Neuronal stem cell (in vitro differentiated cells): ENCODE measurements at places on chromosomes 5 and 9.
A peak's percentile ranks its signal among the peaks of the same experiment; 100 is the strongest.

DNA sequence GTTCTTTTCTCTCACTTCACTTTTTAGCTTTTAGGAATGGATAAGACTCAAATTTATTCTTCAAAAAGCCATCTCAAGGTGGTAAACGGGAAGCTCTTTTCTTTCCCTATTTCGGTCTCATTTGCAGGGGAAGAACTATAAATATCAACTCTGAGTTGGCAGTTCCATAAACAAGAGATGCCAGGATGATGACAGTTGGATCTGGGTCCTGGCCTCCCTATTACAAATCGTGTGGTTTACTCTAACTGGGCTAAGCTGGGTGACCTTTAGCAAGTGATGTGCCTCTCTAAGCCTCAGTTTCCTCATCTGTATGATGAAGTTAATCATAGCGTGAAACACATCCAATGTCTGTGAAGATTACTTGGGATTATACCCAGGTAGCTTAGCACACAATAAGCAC is 44.2 kb downstream of the TLE4 start:
- no peak for DNase-seq

DNA sequence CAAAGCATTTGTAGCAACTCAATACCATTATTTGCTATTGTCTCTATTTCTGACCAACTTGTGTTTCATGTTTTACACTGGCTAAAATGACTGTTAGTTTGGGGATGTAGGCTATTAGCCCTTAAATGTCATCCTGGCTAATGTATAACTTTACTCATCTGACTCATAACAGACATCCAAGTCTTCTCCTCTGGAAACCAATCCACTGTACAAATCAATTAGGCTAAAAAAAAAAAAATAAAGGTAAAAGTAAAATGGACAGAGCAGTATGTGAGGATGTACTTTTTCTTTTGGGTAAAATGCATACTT is 20.6 kb downstream of the MEGF9 start:
- no peak for DNase-seq

GRCh38 chr5:174572591-174572990 is 151.8 kb upstream of the MSX2 start:
- no peak for DNase-seq

DNA sequence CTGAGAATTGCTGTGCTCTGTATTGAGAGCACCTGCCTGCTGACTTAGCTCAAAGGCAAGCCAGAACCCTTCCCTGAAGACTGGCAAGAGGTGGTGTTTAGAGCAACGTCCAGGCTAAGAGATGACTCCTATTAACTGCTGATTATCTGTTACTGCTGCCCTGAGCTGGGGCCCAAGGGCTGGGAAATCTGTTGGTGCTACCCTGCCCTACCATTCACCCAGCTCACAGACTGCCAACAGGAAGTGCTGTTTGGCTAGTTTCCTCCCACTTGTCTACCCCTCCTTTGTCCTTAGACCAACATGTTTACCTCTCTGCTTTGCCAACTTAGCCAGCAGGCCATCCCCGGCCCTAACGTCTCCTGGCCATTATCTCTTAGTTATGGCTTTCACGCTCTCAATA is 6.9 kb downstream of the RAB24 start:
- DNase-seq, result no peak

DNA sequence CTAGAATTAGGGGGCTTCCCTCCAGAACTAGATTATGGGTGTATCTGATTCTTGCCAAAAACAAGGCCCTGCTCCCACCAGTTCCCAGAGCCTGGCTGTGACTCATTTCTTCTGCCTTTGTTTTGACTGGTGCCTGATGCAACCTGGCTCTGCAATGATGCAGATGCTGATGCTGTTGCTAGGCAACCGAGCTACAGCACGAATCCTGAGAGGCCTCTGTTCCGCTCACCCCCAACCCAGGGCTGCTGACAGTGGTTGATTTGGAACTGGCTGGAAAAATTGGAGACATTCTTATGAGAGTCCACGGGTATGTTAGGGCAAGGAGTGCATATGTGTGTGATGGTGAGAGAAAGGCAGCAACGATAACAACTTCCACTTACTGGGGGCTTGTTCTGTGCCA is 100.3 kb downstream of the NSG2 start:
- peak; percentile 31 for DNase-seq

DNA sequence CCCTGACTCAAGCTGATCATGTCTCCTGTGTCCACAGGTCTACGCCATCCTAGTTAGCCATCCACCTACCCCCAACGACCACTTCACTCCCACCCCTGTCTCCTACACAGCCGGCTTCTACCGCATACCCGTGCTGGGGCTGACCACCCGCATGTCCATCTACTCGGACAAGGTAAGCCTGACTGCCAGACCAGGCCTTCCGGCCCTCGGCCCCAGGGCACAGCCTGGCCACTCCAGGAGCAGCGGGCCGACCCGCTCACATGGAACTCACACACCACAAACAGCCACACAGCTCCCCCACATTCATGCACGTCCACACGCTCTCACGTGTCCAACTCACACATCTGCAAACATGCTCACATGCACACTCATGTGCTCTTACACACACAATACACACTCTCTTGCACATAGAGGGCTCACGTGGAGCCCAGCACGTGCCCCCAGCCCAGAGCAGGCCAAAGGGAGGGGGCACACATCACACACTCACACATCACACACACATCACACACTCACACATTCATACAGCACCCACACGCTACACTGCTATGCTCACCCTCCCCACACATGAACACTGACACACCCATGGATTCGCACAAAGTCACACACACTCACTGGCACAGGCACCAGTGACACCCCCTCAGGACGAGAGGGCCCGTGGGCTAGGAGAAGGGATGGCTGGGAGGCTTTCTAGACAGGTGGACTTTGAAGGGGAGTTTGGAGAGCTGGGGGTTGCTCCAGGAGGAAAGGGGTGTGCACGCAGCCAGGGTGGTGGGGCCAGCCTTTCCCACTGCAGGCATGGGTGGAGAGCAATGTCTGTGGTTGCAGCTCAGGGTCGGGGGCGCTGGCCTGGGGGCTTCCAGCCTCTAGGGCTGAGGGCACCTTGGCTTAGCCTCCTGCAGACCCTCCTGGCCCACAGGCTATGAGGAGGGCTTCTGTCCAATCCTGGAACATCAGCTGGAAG is 3.3 kb downstream of the GRIN1 start:
- no peak for DNase-seq

DNA sequence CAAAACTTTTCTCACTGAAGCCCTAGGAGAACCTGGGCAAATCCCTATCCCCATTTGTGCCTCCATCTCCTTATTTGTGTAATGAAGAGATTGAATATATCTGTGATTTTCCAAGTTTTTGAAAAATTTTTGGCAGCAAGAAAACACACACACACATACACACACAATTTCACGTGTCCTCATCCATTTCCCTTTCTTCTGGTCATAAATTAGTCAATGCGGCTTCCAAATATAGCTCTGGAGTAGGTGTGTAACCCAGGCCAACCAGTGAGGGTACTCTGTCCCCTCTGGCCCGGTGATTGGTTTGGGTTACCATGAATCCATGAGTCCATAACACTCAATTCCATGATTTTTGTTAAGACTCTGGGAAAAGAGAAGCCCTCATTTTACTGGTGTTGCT is 12.7 kb downstream of the CSF1R start:
- DNase-seq, result no peak

DNA sequence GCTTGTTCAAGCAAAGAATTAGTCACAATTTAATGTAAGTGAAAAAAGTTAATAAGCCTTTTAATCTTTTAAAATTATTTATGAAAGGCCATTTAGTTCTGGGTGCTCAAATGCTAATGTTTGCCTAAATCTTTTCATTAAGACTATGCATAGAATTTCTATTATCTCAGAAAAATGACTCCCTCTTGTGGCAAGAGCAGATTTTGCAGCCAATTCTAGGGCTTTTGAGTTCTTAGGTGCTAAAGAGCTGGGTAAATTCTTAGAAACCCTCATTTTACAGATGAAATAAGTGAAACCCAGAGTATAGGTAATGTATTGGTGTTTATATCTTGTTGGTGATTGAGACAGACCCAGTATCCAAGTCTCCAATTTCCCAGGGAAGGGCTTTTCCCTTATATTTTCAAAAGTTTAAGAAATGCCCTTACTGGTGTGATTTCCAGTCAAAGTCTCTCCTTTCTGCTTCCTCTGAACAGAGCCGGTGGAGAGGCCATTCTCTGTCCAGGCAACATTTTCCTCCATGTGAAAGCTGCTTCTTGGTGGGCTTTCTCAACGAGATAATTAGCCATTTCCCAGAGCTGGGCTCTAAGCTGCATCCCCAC is 24.1 kb upstream of the PCSK5 start:
- DNase-seq, result peak; percentile 63

- DNase-seq, result peak; percentile 44
Observed at GRCh38 chr5:135543001-135543484, 7.3 kb upstream of the NEUROG1 start.

- DNase-seq, result no peak
Observed at GRCh38 chr9:121261107-121261460, 6.9 kb upstream of the GSN start.

GRCh38 chr5:68431601-68432337 is 216.2 kb downstream of the PIK3R1 start:
- no peak for DNase-seq

DNA sequence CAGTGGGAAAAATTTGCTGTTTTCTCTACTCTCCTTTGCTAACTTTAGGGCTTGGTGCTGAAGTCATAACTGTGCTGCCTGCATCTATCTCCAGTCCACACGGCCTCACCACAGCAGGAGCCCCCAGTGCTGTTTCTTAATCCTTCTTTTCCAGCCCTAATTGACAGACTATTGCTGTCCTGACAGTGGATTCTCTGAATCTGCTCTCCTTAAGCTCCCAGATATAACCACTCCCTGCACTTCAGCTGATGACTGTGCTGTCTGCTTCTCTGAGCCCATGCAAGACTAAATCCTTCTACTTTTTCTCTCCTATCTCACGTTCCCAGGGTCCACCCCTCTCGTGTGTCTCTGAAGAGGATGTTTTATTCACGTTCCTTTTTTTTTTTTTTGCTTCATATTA is 19.7 kb upstream of the GRIA1 start:
- DNase-seq, result no peak

- no peak for DNase-seq
Observed at GRCh38 chr9:122020398-122020797, 72.7 kb downstream of the TTLL11 start.

DNA sequence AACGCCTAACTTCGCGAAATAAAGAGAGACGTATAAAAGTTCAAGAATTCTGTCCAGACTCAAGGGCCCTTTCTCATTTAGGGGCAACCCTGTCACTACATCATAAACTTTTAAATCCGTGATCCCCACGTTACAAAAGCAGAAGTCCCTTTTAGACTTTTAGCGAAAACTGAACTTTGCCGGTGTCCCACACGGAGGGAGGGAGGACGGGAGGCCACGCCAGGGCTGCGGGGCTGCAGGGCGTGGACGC is 515 bp upstream of the F2R start:
- no peak for DNase-seq

- DNase-seq, result peak; percentile 24
Observed at GRCh38 chr5:138725153-138725817, 27.9 kb upstream of the CTNNA1 start.

DNA sequence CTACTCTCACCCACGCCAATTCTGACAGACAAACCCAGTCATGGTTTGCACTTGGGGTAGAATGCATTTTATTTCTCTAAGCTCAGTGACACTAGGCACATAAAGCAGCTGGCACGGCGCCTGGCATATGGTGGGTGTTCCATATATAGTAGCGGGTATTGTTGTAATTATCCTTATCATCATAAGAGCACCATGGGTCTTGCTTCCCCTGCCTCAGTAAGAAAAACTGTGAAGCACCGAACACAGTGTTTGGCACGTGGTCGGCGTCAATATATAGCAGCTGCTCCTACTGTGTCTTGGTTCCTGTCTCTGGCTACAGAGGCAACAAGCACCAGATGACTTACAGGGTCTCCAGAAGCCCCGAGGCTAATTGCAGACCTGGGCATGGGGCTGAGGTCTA is 194.1 kb upstream of the PANK3 start:
- no peak for DNase-seq

GRCh38 chr5:72093824-72094223 is 13.5 kb upstream of the MAP1B start:
- DNase-seq, result no peak

GRCh38 chr5:180059326-180059725 is 12.2 kb downstream of the RNF130 start:
- DNase-seq, result no peak

DNA sequence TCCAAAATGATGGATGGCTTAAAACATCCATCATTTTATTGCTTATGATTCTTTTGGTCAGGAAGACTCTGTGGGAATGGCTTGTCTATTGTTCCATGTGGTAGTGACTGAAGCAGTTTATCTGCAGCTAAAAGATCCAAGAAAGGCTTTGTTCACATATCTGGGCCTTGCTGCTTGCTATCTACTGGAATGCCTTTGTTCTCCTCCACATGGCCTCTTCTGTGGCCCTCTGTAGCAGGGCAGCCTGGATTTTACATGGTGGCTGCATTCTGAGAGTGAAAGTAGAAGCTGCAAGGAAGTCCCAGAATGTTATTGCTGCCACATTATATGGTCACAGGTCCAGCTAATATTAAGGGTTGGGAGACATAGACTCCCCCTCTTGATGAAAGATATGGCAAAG is 35.1 kb downstream of the DMXL1 start:
- DNase-seq, result peak; percentile 12

GRCh38 chr9:72844440-72844768 is 108.4 kb downstream of the ALDH1A1 start:
- no peak for DNase-seq

DNA sequence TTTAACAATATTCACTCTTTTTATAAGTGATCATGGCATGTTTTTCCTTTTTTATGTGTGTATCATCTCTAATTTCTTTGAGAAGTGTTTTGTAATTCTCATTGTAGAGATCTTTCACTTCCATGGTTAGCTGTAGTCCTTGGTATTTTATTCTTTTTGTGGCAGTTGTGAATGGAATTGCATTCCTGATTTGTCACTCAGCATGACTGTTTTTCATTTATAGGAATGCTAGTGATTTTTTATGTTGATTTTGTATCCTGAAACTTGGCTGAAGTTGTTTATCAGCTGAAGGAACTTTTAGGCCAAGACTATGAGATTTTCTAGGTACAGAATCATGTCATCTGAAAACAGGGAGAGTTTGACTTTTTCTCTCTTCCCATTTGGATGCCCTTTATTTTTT is 13.1 kb upstream of the SPINK13 start:
- no peak for DNase-seq

DNA sequence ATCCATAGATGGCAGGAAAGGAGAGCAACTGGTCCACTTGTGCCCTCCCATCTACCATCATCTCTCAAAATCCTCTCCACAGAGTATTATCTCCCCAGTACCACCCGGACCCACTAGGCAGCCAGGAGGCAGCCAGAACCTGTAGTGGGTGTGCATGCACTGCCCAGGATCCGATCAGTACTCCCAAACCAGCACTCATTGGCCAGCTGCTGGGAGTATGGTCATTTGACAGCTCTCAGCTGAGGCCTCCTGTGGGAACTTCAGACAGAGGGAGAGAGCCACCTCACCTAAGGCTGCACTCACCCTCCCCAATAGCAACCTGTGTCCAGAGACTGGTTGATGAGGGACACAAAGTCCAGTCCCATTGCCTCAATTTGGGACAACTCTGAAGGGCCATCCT is 286.0 kb downstream of the TRIM36 start:
- DNase-seq, result no peak
